NCI-H1694 (cell line): ENCODE measurements at places on chromosomes 12 and 14.

DNA sequence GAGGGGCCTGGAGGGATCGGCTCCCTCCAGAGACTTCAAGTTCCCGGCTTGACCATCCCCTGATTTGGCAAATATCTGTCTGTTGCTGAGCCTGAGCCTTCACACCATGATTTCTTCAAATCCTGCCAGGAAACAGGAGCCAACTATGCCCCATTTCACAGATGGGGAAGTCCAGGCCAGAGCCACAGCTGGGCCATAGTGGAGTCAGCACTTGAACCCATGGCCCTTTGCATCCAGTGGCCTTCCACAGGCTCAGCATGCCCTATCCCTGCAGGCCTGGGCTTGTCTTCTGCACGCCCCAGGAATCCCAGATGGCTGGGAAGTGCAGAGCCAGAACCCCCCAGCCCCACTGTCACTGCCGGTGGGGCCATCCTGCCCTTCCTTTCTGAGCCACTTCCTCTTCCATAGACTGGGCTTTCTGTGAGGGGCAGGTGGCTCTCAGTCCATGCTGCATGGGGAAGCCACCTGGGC is 44.9 kb downstream of the CYP46A1 start:
- no peak for DNase-seq

GRCh38 chr14:32197919-32198318 is 3.9 kb upstream of the RNU6-7 start:
- DNase-seq = no peak

DNA sequence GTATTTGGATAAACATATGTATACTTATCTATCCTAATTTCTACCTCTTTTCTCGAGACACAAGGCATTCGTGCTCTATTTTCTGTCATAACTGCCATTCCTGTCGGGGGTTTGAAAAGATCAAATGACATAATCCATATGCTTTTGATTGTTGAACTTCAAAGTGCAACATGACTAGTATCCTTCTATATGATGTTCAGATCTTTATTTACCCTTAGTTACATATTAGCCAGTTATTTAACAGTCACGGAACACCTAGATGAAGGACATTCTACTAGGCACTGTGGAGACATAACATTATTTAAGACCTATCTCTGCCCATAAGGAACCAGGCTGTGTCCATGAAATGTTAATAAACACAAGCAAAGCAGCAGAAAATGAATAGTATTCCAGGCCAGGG is 11.2 kb upstream of the GRIN2B start:
- no peak for DNase-seq

DNA sequence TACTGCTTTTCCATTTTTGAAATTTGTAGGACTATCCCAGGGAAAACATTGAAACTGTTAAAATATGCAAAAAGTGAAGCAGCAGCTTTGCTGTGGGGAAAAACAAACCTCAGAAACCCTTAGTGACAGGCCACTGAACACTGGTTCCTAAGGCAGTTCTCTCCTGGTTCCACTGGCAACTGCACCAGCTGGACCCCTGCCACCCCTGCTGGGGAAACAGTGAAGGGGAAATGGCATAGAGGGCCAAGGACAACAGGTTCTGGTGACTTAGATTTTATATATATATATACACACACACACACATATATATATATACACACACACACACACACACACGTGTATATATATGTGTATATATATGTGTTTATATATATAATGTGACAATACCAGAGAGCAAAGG is 16.2 kb upstream of the KRT7 start:
- DNase-seq = no peak

- DNase-seq = no peak
Measured at GRCh38 chr14:87690076-87690613, 302.8 kb downstream of the GALC start.

GRCh38 chr12:562634-563033 is 100.6 kb downstream of the NINJ2 start:
- no peak for DNase-seq

GRCh38 chr12:101087920-101088319 is 122.1 kb downstream of the SLC5A8 start:
- no peak for DNase-seq

DNA sequence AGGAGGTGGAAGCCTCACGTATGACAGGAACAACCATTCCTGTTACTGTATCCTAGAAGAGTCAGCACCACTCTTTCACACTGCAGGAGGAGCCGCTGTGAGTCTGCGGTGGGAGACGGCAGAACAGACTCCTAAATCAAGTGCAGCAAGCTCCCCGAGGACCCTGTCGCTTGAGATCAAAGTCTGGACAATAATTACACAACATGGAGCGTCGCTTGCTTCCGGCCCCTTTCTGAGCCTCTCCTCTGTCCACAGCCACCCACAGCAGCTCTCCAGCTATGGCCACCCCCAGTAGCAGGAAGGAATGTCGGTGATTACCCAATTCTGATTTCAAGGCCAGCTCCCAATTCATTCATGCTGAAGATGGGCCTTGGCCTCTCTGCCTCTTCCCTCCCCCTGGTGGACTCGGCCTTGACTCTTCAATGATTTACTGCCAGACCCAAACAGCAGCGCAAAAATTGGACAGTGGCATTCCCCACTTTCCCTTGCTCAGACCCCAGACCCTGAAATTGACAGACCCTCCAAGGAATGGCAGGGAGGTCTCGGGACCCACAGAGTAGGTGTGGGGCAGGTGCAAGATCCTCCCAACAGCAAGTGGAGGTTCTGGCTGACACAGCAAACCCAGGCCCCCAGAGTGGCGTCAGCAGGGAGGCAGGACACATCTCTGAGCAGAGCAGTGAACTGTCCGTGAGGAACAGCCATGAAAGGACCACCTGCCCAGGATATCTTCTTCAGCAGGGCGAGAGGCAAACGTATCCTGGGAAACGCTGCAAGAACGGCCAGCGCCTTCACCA is 272.7 kb upstream of the DIO3 start:
- no peak for DNase-seq

GRCh38 chr12:67909091-67909531 is 80.1 kb upstream of the IFNG-AS1 start:
- DNase-seq = no peak

- peak; percentile 78 for DNase-seq
Measured at GRCh38 chr12:75814851-75815754, 216.5 kb downstream of the PHLDA1 start.

DNA sequence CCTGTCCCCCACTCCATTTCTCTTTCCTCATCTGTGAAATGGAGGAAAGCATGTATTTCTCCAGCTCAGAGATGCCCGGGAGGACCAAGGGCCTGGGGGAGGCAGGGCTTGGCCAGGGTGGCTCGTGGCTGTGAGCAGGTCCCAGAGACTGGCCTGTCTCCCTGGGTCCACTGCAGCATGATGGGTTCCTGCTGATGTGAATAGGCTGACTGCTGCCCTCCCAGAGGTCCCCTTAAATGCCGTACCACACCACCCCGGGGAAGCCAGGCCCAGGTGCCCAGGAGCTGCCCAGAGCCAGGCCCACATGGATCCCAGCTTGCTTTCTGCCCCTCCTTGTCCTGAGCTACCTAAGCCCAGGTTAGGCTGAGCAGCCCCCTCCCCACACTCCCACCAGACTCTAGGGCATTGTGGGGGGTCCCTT is 158.2 kb upstream of the C14orf180 start:
- no peak for DNase-seq

GRCh38 chr14:78567343-78567742 is 397.2 kb downstream of the NRXN3 start:
- no peak for DNase-seq

DNA sequence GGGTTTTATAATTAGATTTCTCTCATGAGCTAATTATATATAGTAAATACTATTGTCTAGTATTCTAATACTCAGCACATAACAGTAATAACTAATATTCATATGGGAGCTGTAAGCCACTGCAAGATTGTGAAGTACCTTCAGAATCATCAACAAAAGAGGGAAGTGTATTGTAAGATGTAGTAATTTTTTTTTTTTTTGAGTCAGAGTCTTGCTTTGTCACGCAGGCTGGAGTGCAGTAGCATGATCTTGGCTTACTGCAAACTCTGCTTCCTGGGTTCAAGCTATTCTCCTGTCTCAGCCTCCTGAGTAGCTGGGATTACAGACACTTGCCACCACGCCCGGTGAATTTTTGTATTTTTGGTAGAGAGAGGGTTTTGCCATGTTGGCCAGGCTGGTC is 3.1 kb downstream of the GPR33 start:
- no peak for DNase-seq

DNA sequence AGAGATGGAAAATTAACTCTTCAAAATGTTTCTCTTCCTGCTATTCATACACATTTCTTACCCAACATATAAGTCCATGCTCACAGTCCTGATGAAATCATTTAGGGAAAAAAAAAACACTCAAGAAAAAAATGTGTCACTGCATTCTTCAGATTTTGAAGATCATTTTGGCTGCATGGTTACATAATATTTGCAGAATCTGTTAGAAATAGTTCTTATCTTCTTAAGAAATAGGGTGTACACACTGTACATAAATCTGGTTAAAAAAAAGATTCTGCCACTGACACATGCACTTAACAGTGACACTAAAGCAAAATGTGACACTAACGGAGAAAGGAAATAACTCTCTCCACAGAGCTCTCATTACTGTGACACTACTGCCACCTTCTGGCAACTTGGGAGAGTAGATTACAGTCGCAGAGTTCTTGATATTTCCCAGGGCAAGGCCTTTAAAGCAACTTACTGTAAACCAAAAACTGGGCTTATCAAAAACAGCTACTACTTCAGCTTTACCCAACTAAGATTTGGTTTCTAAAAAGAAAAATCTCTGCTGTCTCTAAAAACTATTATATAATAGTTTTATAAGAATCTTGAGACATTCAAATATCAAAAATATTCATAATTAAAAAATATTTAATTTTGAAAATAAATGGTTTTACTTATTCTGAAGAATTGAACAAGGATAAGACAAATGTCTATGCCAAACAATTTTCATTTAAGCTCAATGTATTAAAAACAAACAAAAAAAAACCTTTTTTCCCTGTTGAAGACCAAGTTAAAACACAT is 65.0 kb downstream of the SETD3 start:
- peak; percentile 98 for DNase-seq

DNA sequence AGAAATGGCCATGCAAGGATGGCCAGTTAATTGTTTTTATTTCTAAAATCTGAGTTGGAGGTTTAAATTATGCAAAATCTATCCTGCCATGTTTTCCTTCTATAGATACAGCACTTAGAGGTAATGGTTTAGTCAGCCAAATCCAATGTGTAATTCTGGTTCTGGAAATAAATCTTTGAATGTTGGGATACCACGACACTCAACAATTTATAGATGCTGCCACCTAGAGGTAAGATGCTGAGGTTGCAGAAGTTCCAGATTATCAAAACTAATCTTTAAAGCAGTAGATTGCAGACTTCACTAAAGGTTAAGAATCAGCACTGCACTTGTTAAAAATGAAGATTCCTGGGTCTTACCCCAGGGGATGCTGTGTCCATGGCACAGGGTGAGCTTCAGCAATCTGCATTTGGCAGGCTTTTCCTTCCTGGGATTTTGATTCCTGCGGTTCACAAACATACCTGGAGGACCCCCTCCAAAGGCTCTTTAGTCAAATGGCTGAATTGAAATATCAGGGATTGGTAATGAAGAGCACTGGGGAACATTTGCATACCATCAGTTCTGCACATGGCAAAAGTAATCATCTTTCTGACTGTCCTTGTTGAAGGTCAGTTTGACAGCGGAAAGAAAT is 53.4 kb upstream of the ANO4 start:
- DNase-seq = peak; percentile 10

- no peak for DNase-seq
Measured at GRCh38 chr14:82420871-82421270, 887.2 kb upstream of the SEL1L start.

DNA sequence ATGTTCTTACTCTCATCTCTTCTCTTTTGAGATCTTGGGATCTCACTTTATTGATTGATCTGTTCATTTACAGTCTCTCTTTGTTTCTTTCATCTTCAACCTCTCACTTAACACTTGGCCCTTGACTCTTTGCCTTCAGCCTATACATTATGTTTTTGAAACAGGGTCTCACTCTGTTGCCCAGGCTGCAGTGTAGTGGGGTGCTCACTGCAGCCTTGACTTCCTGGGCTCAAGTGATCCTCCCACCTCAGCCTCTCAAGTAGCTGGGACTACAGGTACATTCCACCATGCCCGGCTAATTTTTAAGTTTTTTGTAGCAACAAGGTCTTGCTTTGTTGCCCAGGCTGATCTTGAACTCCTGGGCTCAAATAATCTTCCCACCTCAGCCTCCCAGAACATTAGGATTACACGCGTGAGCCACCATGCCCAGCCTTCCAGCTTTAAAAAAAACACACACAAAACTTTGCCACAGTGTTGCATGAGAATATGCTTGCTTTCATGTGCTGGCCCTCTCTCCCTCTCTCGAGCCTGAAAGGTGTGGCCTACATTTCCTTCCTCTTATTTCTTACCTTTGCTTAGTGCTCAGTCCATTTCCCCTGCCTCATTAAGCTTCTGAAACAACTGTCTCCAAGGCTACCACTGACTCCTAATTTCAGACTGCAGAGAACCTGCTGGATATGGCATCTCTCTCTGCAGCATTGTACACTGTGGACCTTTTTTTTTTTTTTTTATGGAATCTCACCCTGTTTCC is 9.9 kb downstream of the DIP2B start:
- DNase-seq = no peak

DNA sequence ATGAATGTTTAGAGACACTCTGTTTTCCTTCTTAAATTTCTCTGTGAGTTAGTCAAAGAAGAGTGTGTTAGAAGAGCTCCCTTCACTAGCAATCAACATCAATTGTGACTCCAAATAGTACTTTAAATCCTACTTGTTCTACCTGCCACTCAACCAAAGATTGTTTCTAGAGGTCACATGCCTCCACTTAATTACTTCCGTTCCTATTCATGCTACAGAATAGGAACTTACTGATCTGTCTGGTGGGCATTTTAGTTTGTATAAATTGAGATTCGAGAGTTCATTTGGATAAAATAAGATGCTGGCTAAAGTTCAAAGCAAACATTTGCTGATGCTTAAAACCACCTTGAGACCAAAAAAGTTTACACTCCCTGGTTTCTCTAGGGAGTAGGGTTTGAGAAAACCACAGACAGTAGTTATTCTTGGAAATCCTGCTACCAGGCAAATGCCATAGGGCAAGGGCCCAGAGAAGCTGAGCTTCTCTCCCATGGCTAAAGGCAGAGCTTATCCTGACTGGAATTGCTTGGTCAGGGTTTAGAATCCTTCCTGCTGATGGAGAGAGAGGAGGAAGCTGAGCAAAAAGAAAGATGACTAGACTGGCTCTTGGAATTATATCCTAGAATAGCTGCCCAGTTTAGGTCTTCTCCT is 389.6 kb upstream of the ATP2B1 start:
- no peak for DNase-seq

DNA sequence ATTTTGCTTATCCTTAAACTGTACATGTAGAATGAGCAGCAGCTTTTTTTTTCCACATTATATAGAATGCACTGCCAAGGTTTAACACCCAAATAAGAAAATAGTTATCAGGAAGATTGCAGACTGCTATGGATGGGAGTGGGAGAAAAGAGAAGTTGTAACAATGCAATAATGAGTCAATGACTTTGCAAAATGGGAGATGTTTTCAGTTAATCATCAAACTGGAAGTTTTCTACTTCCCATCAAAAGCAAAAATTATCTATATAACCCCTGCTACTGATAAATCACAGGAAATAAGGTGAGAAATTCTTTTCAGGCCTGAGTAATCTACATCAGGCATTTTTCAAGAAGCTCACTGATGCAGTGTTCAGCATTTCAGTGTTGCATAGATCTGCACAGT is 309.1 kb downstream of the GXYLT1 start:
- no peak for DNase-seq
